H54 (cell line): ENCODE measurements at places on chromosomes 5 and 9.

DNA sequence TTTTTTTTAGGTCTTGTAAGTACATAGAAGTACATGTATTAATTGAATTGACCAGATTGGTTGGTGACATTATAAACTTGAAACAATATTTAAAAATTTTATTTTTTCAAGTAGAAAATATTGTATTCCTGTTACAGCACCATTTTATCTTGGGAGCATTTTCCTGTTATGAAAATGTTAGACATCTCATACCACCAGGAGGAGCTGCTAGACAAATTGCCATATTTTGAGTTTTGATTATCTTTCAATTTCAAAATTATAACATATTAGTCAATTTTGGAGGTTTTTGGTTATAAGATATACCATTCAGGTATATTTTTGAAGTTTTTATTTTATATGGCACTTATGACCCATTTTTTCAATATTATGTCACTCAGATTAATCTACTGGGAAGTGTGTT, 84.4 kb downstream of the CNTLN start:
- no peak for DNase-seq

GRCh38 chr5:122653087-122654017, 121.5 kb upstream of the SNX2 start:
- DNase-seq, result no peak

- DNase-seq, result no peak
These were observed 165.7 kb downstream of the CEMIP2 start for GRCh38 chr9:71602652-71603051.

- DNase-seq, result no peak
These were observed 44.2 kb downstream of the NKD2 start for GRCh38 chr5:1052641-1053390.

GRCh38 chr9:16062542-16063240, 509.8 kb downstream of the CCDC171 start:
- DNase-seq, result peak; percentile 71

DNA sequence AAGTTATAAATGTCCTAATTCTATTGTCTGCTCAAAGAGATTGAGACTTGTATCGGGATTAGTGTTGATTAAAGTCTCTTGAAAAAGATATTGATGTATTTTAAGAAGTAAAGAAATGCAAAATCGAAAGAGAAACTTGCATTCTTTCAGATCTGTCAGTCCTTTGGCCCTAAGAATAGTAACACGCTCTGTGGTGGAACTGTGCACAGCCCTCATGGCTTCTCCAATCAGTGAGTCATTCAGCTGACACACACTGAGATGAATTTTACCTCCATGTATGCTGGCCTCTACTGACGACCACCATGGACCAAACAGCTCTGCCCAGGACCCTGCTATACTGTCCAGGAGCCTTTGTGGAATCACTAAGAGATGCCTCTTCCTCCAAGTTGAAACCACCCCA, 232.4 kb downstream of the ESM1 start:
- DNase-seq, result no peak
